ENCODE measurements at places on chromosomes 2 and 18. TPM values are rescaled to one million over a fixed set of nuclear protein-coding genes. Genes with fewer than 3 reads are reported as not detected.

The DSEL gene
- polyA plus RNA-seq: 2.2 TPM

The RTP5 gene
- polyA plus RNA-seq: 0.13 TPM

The CFAP221 gene
- polyA plus RNA-seq: 8.6 TPM

The NEU4 gene
- polyA plus RNA-seq: 0.59 TPM

The ALMS1 gene
- polyA plus RNA-seq: 10.5 TPM

The ARHGAP28 gene
- 1.7 TPM for polyA plus RNA-seq

The INPP1 gene
- polyA plus RNA-seq: 18.3 TPM

The TUBA3D gene
- polyA plus RNA-seq: not detected

The PJVK gene
- polyA plus RNA-seq: 0.82 TPM

The ALPI gene
- not detected for polyA plus RNA-seq

The CD207 gene
- 0.06 TPM for polyA plus RNA-seq

The SOX11 gene
- polyA plus RNA-seq: 0.05 TPM

The FER1L5 gene
- polyA plus RNA-seq: 0.16 TPM

The TXNDC2 gene
- 0.19 TPM for polyA plus RNA-seq

The EDAR gene
- polyA plus RNA-seq: 0.10 TPM

The KIAA2012 gene
- polyA plus RNA-seq: 0.69 TPM

The TMEM17 gene
- 2.1 TPM for polyA plus RNA-seq

The REV1 gene
- polyA plus RNA-seq: 23.1 TPM
